ENCODE measurements at places on chromosomes 5 and 9.
A peak's percentile ranks its signal among the peaks of the same experiment; 100 is the strongest.

DNA sequence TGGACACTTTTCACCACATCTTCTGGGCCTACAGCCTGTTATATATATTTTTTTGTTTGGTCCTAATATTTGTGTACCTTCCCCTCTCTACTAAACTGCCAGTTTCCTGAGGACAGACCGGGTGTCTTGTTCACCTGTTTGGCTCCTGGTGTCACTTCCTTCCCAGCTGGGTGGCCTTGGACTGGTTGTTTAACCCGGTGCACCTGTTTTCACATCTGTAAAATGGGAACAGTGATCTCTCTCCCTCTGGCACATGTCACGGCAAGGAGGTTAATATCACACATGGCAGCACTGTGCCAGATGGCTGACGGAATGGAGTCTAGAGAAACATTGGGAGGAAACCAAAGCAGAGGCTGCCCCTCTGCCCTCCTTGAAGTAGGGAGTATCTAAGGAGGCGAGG is 79.7 kb downstream of the DAB2IP start:
- no peak for DNase-seq

- no peak for DNase-seq
These were observed 269.0 kb upstream of the RGMB start for GRCh38 chr5:98504505-98504904.

DNA sequence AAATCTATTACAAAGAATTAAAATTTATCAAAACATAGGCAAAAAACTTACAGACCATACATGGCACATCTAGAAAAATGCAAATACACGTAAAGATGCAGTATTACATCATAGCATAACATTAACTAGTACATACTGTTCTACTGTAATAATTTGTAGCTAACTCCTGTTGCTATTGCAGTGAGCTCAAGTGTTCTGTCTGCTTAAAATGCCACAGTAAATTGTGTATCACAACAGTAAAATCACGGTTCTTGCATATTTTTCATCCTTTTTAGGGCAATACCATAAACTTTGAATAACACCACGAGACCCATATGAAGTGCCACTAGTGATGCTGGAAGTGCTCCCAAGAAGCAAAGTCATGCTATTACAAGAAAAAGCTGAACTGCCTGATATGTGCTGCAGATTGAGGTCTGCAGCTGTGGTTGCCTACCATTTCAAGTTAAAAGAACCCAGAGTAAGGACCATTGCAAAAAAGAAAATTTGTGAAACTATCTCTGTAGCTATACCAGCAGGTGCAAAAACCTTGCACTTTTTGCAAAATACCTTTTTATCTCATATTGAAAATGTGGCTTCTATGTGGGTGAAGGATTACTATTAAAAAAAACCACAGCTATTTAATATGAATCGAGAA is 14.2 kb downstream of the HOMER1 start:
- no peak for DNase-seq

- no peak for DNase-seq
These were observed 13.7 kb downstream of the OR1J1 start for GRCh38 chr9:122463828-122464632.

DNA sequence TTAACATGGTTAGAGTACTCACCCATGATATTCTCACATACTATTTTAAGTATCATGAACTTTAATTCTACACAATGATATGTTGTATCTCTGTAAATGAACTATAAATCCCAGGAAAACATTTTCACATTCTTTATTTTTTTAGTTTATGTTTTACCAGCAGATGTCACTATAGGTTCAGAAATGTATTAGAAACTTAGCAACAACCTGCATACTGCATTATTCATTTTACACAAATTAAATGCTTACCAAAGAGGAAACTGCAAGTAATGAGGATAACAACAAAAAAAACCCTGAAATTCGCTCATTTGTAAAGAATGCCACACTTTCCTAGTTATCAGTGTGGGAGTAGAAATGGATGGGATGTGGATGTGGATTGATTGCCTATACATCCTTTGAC is 217.5 kb upstream of the OTULINL start:
- DNase-seq, result no peak

- no peak for DNase-seq
These were observed 155.0 kb downstream of the GLIS3 start for GRCh38 chr9:4144869-4145268.

- peak; percentile 29 for DNase-seq
These were observed 210.8 kb downstream of the TSSK1B start for GRCh38 chr5:113223831-113224604.

- no peak for DNase-seq
These were observed 263.7 kb upstream of the KLF9 start for GRCh38 chr9:70678153-70678552.

DNA sequence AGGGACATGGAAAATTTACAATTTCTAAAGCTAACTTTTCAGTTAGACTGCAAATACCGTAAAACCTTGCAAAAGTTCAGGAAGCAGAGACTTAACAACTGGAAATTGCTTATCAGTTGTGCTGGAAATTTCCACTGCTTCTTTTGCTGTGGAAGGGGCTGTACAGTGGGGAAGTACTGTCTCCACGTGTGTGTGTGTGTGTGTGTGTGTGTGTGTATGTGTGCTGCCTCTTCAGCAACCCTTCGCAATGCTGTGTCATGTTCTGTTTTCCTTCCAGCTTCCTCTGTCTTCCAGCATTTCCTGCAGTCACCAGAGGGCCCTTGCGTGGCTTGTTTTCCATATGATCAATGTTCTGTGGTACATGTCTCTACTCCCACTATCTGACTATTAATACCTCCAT is 87.5 kb upstream of the RANBP3L start:
- DNase-seq, result peak; percentile 57

- DNase-seq, result no peak
These were observed 37.8 kb upstream of the CARTPT start for GRCh38 chr5:71681296-71681695.

GRCh38 chr9:128215491-128216409 is 12.6 kb downstream of the DNM1 start:
- peak; percentile 83 for DNase-seq

- no peak for DNase-seq
These were observed 161.4 kb upstream of the TRPC7 start for GRCh38 chr5:136526791-136527190.

DNA sequence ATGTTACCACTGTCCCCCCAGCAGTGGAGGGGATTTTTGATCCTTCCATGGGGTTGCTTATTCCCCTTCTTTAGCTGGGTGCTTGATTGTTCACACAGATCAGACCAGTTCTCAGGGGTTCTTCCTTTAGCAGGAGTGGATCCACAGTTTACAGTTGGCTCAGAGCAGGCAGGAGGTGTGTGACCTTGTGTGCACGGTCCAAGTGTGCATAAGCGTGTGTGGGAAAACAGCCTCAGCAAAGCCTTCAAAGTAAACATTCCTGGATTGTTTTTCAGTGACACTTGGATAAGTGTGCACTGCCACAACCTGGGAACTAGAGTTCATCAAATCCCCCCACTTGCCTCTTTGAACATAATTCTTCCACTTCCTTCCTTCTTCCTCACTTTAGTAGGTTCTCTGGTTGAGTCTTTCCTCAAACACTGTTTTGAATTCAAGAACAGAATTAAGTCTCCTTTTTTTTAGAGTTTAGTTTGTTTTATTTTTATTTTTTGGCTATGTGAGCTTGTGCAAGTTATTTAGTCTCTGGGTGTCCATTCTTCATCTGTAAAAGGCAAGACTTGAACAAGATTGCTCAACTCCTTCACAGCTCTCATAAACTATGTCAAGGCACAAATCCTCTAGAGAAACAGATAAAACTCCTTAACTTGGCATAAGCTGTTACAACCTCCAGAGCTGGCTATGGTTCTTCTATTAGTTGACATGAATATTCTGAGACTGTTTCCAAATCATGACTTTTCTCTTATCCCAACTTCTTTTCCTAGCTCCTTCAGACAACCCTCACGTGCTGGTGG is 78.0 kb downstream of the OSMR start:
- no peak for DNase-seq

DNA sequence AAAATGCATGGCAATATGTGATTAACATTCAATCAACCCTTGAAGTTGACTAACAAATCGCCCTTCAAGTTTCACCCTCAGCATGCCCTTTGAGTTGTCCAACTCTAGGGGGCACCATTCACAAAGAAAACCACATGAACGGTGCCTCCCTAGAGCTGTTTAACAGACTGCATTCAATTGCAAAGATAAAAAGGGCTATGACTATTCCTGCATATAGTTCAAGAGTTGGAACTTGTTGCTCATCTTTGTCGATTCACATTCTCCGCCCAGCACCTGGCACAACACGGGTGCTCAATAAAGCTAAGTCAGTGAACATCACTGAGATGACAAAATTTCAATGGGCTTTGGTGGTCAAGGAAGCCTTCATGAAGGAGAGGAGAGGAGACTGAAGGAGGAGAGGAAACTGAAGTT is 69.6 kb upstream of the SLC30A5 start:
- no peak for DNase-seq

GRCh38 chr5:25544652-25545249 is 900.0 kb upstream of the CDH10 start:
- no peak for DNase-seq

GRCh38 chr5:172498431-172499129 is 44.3 kb upstream of the SH3PXD2B start:
- DNase-seq, result no peak

GRCh38 chr9:83535736-83536135 is 2.5 kb downstream of the FRMD3 start:
- no peak for DNase-seq

DNA sequence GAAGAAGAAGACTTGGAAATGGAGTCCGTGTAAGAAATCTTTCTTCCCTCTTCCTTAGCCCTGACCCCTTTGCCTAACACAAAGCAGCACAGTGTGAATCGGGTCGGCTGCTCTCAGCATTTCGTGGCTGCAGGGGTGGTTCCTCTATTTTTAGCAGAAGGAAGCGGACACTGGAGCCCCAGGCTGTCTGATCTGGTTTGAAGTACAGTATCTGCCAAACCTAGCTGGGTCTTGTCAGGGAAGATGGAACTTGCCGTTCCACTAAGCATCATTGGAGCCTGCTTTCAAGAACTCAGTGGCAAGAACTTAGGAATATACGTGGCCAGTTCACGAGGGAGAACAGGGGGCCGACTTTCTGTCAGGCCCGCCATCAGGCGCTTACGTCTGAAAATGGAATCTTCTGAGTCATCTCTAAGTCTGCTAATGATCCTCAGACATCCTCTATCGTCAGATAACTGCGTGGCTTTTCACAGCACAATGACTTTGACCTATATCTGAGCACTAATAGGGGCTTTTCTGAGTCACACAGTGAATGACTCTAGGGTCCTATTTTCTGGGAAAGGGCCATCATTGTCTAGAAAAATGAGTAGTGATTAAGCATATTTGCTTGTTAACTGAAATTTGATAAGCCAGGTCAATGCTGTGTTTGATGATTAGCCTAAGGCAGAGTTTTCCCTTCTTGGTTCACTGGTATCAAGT is 43.3 kb upstream of the NCS1 start:
- peak; percentile 95 for DNase-seq

- peak; percentile 99 for DNase-seq
These were observed 965 bp downstream of the PTGDS start for GRCh38 chr9:136978073-136978864.

DNA sequence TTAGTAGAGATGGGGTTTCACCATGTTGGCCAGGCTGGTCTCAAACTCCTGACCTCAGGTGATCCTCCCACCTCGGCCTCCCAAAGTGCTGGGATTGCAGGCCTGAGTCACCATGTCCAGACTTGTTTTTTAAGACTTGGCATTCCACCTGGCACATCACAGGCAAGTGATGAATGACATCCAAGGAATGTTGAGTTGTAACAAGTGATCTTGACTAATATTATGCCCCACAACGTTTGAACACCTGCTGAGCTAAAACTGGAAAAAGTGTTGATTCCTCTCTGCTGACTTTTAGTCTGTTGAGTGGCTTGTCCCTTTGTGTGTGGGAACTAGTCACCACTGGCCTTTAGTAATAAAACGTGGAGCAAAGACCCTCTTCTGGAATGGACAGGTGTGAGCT is 54.6 kb downstream of the SUB1 start:
- no peak for DNase-seq

- peak; percentile 57 for DNase-seq
These were observed 485.1 kb upstream of the PAPPA start for GRCh38 chr9:115668521-115668920.

GRCh38 chr9:88759364-88759763 is 224.4 kb downstream of the NXNL2 start:
- DNase-seq, result no peak

GRCh38 chr5:32339878-32340277 is 27.1 kb upstream of the MTMR12 start:
- DNase-seq, result no peak

GRCh38 chr5:133340822-133341221 is 271.5 kb downstream of the FSTL4 start:
- no peak for DNase-seq

- DNase-seq, result no peak
These were observed 68.8 kb downstream of the JAKMIP2 start for GRCh38 chr5:147713550-147714295.

GRCh38 chr5:120368923-120369715 is 95.0 kb upstream of the PRR16 start:
- DNase-seq, result no peak

DNA sequence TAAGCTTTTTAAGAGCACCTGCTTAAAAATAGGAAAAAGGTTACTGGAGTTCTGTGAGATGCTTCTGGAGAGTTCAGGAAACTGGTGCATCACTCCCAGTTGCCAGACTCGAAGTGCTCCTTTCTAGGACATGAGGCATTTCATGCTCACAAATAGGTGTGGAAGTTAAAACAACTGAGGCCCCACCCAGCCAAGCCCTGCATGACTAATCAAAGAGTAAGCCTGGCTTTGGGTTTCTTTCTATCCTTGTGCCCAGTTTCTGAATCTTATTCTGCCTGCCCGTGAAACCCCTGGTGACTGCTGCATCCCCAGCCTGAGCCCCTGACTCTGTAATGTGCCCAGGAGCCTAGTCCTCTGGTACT is 7.7 kb downstream of the SPINK9 start:
- DNase-seq, result no peak

GRCh38 chr9:92795598-92796336 is 31.1 kb upstream of the BICD2 start:
- DNase-seq, result no peak

- DNase-seq, result no peak
These were observed 15.9 kb downstream of the PTAR1 start for GRCh38 chr9:69743930-69744329.

GRCh38 chr9:124016175-124017050 is 4.8 kb downstream of the LHX2 start:
- peak; percentile 84 for DNase-seq

GRCh38 chr5:180803181-180804128 is 849 bp upstream of the MGAT1 start:
- DNase-seq, result peak; percentile 87

DNA sequence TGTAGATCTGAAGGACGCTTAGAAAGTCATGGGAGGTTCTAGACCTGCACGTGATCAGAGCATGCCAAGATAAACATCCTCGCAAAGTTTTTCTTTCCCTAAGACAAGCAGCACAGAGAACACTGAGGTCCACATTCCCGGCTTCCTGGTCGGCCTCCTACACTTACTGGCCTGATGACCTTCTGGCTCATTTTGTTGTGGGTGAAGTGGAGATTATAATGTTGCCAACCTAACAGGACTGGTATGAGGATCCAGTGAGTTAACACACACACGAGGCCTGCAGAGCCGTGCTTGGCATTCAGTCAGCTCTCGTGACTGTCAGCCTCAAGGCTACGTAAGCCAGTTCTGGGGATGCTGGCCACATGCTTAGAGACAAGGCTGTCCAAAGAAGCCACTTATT is 186.0 kb downstream of the TENT4A start:
- DNase-seq, result no peak

- DNase-seq, result peak; percentile 74
These were observed 216.8 kb upstream of the PIK3R1 start for GRCh38 chr5:67998709-67999261.

- peak; percentile 73 for DNase-seq
These were observed at the start of gene MYOZ3 for GRCh38 chr5:150661086-150661485. TSS of gene MYOZ3 (plus strand) at chr5:150661251. CDS start at chr5:150662942, 1,691 bp downstream.

- DNase-seq, result no peak
These were observed 25.4 kb downstream of the SRFBP1 start for GRCh38 chr5:121987052-121987684.

- no peak for DNase-seq
These were observed 42.6 kb upstream of the SLC12A2 start for GRCh38 chr5:128040927-128041326.

All from osteoblast (primary cell).